Astrocyte of the hippocampus (primary cell): ENCODE measurements at places on chromosomes 3 and 15.

DNA sequence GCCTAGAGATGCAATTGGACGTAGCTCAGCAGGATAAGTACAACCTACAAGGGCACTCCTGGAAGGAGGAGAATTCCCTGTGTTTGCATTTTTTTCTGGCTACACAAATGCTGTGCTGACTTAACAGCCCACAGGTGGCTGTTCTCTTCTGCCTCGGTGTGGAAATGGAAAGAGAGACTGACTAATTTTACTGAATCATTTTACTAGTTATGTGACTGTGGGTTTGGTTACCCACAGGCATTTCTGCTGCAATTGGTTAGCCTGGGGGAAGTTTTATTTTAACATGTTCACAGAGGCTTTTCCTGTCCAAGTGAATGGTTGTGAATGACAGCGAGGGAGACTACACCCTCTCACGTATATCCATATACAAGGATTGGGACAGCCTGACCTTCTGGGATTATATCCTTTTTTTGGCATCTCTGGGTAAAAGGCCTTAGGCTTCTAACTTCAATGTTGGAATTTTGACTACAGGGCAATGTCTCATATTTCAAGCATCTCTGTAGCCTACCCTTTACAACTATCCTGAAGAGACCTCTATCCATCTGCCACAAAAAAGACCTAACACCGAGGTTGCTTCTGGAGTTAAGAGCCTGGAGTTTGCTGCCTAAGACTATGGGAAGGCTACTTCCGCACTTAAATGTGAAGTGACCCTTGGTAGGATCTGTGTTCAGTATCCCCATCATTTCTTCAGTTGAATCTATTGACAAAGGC is 67.2 kb upstream of the TP63 start:
- DNase-seq: peak; percentile 94

GRCh38 chr3:167094632-167095031 is 285.5 kb downstream of the ZBBX start:
- DNase-seq: no peak

DNA sequence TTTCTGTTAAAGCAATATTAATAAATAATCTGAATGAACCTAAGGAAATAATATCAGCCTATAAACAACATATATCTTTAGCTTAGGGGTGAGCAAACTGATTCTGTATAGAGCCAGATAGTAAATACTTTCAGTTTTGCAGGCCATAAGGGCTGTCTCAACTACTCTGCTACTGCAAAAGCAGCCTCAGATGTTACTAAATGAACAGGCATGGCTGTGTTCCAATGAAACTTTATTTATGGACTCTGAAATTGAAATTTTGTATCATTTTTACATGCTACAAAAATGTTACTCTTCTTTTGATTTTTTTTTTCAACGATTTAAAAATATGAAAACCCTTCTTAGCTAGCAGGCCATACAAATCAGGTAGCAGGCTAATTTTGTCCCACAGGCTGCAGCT is 212.8 kb upstream of the PRICKLE2 start:
- DNase-seq: no peak

DNA sequence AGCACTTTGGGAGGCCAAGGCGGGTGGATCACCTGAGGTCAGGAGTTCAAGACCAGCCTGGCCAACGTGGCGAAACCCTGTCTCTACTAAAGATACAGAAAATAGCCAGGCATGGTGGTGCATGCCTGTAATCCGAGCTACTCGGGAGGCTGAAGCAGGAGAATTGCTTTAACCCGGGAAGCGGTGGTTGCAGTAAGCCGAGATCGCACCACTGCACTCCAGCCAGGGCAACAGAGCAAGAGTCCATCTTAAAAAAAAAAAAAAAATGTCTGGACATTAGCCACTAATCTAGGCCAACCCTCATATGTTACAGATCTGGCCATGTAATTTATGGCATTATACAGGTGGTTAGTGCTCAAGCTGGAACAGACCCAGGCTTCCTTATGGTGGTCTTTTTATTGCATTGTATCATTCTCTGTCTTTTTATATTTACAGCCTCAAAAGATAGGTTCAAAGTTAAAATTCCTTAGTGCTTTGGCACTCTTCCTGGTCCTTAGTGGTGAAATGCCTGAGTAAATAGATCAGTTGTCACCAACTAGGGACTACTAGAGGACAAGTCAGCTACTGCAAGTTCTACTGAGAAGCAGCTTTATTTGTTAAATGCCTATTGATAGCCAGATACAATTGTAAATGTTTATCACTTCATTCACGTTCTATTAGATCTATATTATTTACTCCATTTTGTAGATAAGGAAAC is 16.0 kb downstream of the STARD9 start:
- peak; percentile 77 for DNase-seq

GRCh38 chr3:163490119-163490518 is 1588.2 kb downstream of the SI start:
- peak; percentile 4 for DNase-seq

- no peak for DNase-seq
Observed at GRCh38 chr3:13013151-13013561, 60.1 kb downstream of the IQSEC1 start.

DNA sequence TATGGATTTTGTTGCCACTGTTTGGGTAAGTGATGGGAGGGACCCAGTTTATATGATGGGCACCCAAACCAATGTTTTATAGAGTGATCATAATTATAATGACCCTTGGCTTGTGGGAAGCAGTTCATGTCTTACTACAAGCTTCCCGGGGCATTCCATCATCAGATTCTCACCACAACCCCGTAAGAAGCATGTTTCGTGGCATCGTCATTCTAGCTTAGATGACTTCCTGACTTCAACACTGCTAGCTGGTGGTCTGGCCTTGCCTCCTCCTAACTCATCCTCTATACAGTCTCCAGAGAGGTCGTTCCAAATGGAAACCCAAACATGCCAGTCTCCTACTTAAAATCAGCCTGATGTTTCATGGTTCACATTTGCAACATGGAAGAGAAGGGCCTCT is 226.9 kb downstream of the ADAMTS9 start:
- peak; percentile 81 for DNase-seq

DNA sequence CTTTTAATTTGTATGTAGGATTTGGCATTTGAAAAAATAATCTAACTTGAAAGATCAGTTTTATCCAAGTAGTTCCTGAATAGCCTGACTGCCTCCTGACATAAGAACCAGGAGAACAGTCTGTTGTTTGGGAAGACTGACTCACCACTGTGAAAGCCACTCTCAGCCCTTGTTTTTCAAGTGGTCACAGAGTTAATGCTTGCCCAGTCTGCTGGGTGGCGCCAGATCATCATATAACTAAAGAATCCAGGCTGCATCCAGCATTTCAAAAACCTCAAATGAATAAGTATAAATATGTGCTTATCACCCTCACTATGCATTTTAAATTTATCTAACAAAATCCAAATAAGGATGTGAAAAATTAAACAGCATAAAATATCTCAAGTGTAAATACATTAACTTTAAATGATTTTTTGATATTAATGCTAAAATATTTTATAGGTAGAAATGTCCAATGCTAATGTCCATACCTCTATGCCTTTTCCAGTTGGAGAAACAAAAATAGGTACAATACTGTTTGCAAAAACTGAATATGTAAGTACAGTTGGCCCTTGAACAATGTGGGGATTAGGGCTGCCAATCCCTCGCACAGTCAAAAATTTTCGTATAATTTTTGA is 26.9 kb upstream of the ZBBX start:
- peak; percentile 88 for DNase-seq

- no peak for DNase-seq
Observed at GRCh38 chr3:73228959-73229358, 167.5 kb downstream of the EBLN2 start.

- DNase-seq: peak; percentile 34
Observed at GRCh38 chr3:64691051-64691450, 3.3 kb upstream of the ADAMTS9 start.

GRCh38 chr3:179164857-179165256 is 16.7 kb downstream of the PIK3CA start:
- DNase-seq: no peak

- no peak for DNase-seq
Observed at GRCh38 chr15:84604826-84605553, 4.2 kb downstream of the ZSCAN2 start.

GRCh38 chr15:92709110-92709790 is 53.7 kb upstream of the FAM174B start:
- no peak for DNase-seq

- DNase-seq: peak; percentile 40
Observed at GRCh38 chr3:114879059-114880031, 267.7 kb downstream of the ZBTB20 start.

DNA sequence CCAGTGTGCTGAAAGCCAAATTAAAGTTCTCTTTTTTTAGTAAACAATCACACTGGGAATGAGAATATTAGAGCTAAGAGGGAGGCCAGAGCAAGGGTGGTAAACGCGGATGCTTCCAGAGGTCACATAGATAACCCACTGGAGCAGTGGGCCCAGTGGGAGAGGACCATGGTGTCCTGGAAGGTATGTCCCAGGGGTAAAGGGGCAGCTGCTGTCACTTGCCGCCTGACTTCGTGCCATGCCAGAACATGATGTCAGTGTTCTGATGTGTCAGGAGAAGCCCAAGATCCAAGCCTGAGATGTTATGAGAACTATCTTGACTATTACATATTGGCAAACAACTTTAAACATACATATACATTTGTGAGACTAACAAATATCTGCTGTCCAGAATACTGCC is 211.9 kb upstream of the IL12A start:
- DNase-seq: no peak

DNA sequence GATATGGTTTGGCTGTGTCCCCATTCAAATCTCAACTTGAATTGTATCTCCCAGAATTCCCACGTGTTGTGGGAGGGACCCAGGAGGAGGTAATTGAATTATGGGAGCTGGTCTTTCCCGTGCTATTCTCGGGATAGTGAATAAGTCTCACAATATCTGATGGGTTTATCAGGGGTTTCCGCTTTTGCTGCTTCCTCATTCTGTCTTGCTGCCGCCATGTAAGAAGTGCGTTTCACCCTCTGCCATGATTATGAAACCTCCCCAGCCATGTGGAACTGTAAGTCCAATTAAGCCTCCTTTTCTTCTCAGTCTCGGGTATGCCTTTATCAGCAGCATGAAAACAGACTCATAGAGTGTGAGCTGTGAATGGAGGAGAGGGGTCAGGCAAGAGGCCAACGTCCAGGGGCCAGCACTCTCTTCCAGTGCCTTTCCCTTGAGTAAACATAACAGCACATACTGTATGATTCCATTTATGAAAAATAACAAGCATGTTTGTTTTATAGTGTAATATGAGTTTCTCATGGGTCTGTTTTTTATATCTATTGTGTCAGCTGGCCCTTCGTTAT is 16.3 kb upstream of the LCTL start:
- no peak for DNase-seq

GRCh38 chr15:90142216-90143165 is 40.2 kb upstream of the IDH2 start:
- no peak for DNase-seq

GRCh38 chr3:183393625-183394024 is 34.8 kb downstream of the MCF2L2 start:
- no peak for DNase-seq

DNA sequence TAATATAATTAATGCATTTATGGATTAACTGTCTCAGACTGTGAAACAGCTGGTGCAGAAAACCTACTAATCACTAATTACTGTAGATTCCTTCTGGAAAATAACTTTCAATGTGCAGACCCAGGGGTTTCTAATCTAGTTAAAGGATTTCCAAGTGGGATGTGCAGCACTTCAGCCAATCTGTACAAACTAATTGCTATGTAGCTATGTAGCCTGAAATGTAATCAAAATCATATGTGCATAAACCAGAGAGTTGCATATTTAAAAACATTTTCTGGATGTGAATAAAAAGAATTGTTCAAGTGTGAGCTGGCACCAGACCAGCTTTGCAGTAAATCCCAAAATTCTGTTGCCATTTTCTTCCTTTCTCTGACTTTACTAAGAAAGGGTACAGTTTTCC is 127.5 kb upstream of the CD96 start:
- DNase-seq: no peak

- DNase-seq: peak; percentile 97
Observed at GRCh38 chr3:117788061-117788460, 1078.5 kb downstream of the TUSC7 start.

DNA sequence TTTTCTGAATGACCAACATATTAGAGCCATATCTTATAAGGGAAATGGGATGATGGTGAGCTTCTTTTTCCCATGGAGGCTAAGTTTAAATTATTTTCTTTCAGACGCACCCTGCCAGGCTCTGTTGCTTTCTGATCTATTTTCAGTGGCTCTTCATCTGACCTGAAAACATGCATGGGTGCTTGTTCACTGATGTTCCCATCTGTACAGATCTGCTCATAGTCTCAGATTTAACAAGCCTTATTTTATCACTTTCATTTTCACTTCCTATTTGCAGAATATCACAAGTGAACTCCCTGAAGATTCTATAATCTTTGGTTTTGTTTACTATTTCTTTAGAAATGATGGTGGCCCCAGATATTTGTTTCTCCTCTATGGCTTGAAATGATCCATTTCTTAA is 31.1 kb upstream of the SUCLG2 start:
- DNase-seq: no peak

DNA sequence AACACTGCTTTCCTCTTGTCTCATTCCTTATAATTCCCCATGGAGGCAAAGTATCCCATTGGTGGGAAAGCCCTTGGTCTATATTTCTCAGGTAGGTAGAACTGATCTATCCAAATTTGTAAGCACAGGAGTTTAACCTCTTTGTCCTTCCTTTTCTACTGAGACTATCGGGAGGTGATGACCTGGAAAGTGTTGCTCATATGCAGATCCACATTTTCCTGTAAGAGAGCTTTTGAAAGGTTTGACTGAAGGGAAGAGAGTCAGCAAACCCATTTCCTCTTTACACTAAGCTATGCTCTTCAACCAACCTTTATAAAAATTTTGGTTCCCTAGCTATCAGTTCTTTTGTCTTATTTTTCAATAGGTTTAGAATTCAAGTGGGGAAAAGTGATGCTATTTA is 200.7 kb downstream of the TIGIT start:
- no peak for DNase-seq
